ENCODE measurements at places on chromosomes 16 and 17.

GRCh38 chr16:79451196-79451816 lies 149.2 kb downstream of the MAF start:
- DNase-seq = no peak

DNA sequence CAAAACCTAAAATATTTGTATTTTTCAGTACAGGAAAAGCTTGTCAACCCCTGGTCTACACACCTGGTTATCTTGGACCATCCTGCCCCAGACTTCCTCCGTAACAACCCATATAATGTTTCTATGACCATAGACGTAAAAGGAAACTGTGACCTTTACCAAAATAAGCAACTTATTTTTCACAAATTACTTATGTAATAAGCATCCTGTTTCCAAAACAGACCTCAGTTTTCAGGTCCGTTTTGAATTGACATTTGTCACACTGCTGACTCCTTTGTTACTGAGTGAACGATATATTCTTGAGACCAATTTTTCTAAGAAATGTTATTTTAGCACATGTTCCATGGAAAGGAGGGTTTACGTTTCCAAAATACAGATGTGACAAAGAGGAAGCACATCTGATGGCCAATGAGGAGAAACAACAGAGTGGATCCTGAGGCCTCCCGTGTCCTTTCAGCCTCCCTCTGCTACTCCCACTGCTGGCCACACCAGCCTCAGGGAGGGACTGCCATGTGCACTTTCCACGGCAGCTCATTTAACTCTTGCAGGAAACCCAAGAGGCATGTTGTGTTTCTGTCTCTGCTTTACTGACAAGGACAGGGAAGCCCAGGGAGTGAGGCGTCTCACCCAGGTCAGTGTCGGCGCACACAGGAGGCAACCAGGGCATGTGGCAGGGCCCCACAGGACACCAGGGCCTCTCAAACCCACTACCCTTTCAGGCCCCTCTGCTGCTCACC lies 20.1 kb upstream of the ALDH3A1 start:
- DNase-seq = no peak

DNA sequence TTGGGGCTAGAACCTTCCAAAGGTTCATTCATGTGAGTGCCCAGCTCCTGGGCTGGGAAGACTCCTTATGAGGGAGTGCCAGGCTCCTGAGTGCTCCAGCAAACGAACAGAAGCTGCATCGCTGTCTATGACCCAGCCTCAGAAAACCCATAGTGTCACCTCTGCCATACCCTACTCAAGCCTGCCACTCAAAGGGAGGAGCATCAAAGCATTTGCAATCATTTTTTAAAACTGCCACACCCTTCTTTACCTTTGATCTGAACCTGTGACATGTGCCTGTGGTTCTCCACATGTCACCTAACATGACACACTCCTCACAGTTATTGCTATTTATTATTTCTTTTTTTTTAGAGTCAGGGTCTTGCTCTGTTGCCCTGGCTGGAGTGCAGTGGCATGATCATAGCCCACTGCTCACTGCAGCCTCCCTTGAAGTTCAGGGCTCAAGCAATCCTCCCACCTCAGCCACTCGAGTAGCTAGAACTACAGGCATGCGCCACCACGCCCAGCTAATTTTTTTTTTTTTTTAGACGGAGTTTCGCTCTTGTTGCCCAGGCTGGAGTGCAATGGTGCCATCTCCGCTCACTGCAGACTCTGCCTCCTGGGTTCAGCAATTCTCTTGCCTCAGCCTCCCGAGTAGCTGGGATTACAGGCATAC lies 7.3 kb upstream of the KDM8 start:
- no peak for DNase-seq

GRCh38 chr17:77274096-77274845 lies 133.5 kb downstream of the SEC14L1 start:
- DNase-seq = no peak

DNA sequence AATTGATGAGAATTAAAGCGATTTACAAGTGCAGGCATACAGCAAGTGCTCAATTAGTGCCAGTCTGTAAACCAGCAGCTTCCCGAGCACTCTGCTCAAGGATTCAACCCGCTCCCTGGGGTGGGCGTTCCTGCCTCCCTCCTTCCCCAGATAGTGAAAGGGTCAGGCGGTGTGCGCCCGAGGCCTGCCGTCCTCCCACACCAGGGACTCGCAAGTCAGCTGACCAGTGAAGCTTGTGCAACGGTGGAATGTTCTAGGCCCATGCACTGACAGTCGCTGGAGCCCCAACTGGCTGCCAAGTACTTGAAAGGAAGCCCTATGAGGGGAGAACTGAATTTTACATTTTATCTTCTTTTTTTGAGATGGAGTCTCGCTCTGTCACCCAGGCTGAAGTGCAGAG lies 53.5 kb upstream of the PABPN1L start:
- no peak for DNase-seq

DNA sequence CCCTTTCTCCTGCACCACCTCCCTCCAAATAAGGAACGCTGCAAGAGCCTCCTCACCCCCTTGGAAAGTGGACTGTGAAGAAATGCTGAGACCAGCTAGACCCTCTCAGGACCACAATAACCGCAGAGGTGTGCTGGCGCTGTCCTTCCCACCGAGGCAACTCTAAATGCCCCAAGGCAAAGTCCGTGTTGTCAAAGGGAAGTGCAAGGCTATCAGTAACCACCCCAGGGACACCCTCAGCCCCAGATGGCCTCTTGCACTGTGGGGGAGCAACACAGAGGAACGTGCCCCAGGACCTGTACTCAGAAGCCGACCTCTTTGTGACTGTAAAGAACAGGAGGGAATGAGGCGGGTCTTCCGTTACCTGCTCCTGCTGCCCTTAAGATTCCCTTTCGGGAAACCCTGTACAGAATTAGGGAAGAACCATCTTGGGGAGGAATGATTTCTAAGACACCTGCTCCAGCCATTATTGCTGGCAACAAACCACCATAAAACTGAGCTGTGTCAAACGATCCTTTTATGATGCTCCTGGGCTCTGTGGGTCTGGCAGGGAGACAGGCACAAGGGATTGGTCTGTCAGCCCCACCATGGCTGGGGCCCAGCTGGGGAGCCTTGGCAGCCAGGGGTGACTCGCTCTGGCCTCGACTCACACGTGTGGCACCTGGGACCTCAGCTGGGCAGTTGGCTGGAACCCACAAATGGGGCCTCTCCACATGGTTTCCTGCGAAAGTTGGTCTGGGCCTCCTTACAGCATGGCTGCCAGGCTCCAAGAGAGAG lies 14.6 kb upstream of the MED9 start:
- DNase-seq = no peak

GRCh38 chr17:68704871-68705713 lies 103.9 kb upstream of the FAM20A start:
- no peak for DNase-seq

- no peak for DNase-seq
Observed at GRCh38 chr16:19522397-19522732, 467 bp upstream of the GDE1 start.

DNA sequence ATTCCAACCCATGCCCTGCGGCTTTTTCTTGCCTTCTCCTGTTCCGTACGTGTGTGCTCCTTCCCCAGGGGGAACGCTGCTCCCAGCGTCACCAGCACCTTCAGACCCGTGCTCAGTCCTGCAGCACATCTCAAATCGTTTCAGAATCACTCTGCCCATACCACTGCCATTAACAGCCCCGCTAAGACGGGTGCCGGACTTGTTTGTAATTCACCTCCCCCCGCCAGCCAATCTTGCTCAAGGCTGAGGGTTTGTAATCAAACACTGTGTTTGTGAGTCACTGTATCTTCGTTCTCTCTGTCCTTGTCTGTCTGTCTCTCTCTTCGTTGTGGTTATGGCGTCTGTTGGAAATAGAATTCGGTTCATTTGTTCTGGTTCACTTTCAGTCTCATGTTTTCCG lies 17.3 kb downstream of the CARD14 start:
- no peak for DNase-seq

DNA sequence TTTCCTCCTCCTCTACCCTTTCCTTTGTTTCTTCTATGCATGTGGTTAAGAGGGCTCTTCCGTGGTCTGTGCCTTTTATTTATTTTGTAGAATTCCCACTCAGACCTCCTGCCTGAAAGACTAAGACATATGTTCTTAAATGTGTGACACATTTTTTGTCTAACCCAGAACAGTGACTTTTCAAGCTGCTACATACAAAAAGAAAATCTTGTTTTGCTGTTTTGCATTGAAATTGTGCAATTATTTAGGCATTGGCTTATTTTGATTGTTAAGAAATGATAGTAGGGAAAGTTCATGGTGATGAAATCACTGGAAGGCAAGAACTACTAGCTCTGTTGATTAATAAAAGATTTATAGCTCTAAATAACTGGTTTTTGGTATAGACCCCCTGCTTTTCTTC lies 76.8 kb downstream of the TUBD1 start:
- no peak for DNase-seq

GRCh38 chr17:63578769-63579111 lies 22.0 kb upstream of the TACO1 start:
- no peak for DNase-seq

DNA sequence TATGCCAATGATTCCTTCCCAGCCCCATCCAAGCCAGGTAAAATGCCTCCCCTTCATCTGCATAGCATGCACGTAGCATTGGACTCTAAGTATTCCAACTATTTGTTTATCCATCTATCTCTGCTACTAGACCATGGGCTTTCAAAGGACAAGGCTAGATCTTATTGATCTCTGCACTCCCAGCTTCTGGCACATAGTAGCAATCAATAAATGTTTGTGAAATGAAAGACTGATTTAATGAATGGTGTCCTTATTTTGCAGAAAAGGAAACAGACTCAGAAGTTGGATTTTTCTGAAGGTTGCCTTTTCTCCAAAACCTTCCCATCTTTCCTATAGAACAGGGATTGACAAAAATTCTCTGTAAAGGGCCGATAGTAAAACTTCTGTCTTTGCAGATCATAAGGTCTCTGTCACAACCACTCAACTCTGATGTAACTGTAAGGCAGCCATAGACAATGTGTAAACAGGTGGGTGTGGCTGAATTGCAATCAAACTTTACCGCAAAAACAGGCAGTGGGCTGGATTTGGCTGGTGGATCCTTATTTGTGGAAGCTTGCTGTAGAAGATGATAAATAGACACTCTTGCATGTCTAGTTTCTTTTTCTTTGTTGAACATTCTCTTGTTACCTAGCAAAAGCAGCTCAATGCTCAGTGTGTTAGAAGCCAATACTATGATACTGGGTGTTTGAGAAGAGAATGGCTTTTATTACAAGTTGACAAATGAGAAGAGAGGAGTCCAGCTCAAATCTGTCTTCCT lies 7.6 kb upstream of the CMTR2 start:
- DNase-seq = no peak

Data from epithelial cell of proximal tubule (primary cell).